ENCODE measurements at places on chromosomes 2 and 18.

DNA sequence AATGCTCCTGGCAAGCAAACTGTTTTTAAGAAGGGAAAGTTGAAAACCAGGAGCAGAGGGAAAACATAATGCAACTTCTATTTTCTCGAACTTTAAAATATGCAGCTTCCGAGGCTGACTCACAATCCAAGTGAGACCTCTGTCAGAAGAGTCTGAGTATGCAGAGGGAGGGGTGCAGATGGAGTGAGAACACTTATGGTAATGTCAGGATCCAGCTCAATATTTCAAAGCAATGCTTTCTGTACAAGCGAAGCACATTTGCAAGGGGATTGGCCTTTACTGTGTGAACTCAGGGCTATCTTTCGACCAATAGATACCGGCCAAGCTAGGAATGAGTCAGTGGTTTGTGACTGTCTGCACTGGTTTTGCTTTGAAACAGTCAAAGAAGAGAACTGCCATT lies 242.7 kb downstream of the CNTNAP5 start:
- no peak for DNase-seq

- no peak for DNase-seq
Observed at GRCh38 chr2:238689331-238689730, 158.6 kb upstream of the TWIST2 start.

DNA sequence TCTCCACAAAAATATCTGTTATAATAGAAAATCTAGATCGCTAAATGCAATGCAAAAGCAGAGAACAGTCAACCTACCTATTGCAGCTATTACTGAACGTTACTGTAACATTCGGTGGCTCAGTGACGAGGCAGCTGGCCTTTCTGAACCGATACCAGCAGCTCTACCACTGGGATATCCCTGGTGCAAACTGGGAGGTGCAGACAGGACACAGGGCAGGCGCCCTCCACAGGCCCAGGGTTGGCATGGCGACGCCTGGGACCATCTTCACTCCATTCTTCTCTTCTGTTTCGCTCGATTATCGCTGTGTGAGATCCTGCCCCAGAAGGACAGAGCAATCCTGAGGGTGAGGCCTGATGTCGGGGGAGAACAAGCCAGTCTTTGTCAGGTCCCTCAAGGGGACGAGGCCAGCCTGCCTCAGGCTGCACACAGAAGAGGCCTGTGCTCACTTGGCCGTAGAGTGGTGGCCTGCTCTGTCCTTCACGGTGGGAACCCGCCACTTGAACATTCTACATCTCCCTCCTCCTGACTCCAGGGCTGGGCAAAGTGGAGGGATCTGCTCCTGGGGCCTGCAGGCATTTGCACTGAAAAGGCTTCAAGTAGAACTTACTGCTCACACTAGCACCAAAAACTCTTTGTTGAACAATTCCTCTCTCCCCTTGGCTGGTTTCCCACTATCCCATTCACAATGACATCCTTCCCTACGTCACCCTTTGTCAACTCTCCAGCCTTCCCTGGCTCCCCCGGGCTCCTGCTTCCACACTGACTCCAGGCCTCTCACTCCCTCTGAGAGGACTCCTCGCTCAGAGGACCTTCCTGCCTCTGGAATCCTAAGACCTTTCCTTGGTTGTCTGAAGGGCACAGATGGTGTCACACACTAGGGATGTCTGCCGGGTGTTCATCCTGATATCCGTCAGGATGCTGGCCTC lies 49.7 kb downstream of the CYRIA start:
- no peak for DNase-seq

- DNase-seq: no peak
Observed at GRCh38 chr2:100976645-100977391, 25.3 kb upstream of the RPL31 start.

DNA sequence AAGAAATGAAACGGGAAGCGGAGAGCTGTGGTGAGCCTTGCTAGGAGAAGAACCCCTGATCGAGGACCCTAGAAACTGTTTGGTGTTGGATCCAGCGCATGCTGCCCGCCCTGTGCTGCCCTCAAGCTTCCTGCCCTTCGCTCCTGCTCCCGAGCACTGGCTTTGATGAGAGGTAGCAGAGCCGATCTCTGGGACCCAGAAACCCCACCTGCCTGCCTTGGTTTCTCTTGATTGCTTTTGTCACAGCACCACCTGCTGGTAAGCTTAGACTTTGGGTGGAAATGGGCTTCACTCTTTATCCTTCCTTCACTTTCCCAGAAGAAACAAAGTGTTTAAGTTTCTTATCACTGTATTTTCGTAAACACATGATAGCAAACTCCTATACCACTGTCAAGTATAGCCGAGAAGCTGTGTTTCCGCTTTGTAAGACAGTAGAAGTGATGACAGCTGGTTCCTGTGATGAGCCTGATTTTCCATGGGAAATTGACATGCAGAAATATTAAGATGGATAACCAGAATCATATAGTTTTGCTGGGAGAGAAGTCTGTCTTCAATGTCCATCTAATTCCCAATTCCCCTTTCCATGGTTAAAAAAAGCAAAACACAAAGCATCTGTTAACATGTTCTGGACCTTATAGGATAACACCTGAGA lies 267.4 kb downstream of the PHLPP1 start:
- DNase-seq: no peak

GRCh38 chr18:36409779-36410178 lies 112.3 kb downstream of the FHOD3 start:
- no peak for DNase-seq

- no peak for DNase-seq
Observed at GRCh38 chr2:19744456-19745199, 157.2 kb downstream of the TTC32 start.
